ENCODE measurements at places on chromosomes 13 and 19. TPM values are rescaled to one million over a fixed set of nuclear protein-coding genes. Genes with fewer than 3 reads are reported as not detected.

DNA sequence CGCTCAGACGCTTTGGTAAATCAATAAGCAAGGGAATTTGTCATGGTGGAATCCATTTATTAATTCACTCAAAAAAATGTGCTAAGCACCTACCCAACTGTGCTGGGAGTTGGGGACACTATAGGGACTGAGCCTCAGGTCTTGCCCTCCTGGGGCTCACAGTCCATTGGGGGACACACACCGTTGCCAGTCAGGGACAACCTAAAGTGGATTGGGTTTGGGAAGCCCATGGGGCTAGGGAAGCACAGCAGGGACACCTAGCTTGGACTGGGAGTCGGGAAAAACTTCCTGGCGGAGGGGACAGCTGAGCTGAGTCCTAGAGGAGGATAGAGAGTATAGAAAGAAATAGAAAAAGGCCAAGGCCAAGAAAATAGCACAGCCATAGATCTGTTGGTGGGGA lies 8.5 kb downstream of the FOSB start:
- H3K27ac ChIP-seq: no peak overlapping the region

VMAC gene
- total RNA-seq: 25.3 TPM

DNA sequence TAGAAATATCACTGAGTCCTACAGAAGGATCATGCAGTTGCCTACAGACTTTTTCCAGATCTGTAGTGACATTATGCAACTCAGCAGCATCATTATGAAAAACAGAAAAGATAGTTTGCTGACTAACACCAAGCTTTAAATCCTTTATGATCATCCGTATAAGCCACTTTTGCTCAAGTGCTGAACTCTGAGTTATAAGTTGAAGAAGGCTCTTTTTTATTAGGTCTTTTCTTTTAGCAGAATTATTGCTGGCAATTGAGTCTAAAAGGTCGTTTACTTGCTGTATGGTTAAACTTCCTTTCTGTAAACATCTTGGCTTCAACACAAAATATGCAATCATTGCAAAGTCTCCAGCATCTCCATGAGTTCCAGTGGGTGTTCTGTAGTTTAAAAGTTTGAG lies 4.8 kb downstream of the LIG4 start:
- DNase-seq: no peak
- no peak overlapping the region for H3K27ac ChIP-seq
- H3K36me3 ChIP-seq: peaks cover 12% of the 10 kb centered on the region
- H3K4me3 ChIP-seq: no peak overlapping the region
- H3K4me1 ChIP-seq: peaks cover 7% of the 10 kb centered on the region

GRCh38 chr19:49210901-49211451 lies 53.4 kb downstream of the TRPM4 start:
- H3K4me3 ChIP-seq: no peak overlapping the region
- H3K4me1 ChIP-seq: peaks cover 11% of the 10 kb centered on the region
- no peak overlapping the region for H3K27ac ChIP-seq
- H3K27me3 ChIP-seq: peaks cover 3% of the 10 kb centered on the region
- no peaks in the 10 kb centered on the region for H3K36me3 ChIP-seq

TNFSF13B gene
- 1.8 TPM for total RNA-seq

- no peaks in the 10 kb centered on the region for H3K36me3 ChIP-seq
- H3K4me3 ChIP-seq: no peak overlapping the region
- H3K4me1 ChIP-seq: no peaks in the 10 kb centered on the region
- no peak for DNase-seq
- H3K27ac ChIP-seq: no peak overlapping the region
Measured at GRCh38 chr13:102195566-102196462, 206.0 kb downstream of the FGF14 start.

GRK1 gene
- total RNA-seq: not detected

DNA sequence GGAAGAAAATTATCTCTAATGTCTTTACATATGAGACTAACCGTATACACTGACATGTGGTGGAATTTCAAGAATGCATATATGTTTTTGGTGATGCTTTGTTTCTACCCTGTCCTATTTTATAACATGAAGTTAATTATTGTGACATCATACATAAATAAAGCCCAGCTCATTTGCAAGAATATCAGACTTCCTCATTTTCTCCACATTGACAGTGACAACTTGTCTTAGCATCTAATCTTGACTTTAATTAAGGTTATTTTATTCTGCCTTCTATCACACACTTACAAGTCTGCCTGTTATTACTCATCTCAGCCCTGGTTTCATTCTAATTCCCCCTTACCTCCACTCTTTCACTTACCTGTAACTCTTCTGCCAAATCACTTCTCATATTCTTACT lies 140.6 kb upstream of the STARD13 start:
- H3K27ac ChIP-seq: no peak overlapping the region
- no peaks in the 10 kb centered on the region for H3K4me1 ChIP-seq
- H3K36me3 ChIP-seq: no peaks in the 10 kb centered on the region
- no peak overlapping the region for H3K4me3 ChIP-seq
- H3K27me3 ChIP-seq: no peaks in the 10 kb centered on the region

- H3K4me3 ChIP-seq: no peak overlapping the region
- no peak for DNase-seq
- H3K27me3 ChIP-seq: no peaks in the 10 kb centered on the region
- no peak overlapping the region for H3K27ac ChIP-seq
- no peaks in the 10 kb centered on the region for H3K36me3 ChIP-seq
- H3K4me1 ChIP-seq: no peaks in the 10 kb centered on the region
Measured at GRCh38 chr13:57644106-57644505, 12.6 kb downstream of the PCDH17 start.

DNA sequence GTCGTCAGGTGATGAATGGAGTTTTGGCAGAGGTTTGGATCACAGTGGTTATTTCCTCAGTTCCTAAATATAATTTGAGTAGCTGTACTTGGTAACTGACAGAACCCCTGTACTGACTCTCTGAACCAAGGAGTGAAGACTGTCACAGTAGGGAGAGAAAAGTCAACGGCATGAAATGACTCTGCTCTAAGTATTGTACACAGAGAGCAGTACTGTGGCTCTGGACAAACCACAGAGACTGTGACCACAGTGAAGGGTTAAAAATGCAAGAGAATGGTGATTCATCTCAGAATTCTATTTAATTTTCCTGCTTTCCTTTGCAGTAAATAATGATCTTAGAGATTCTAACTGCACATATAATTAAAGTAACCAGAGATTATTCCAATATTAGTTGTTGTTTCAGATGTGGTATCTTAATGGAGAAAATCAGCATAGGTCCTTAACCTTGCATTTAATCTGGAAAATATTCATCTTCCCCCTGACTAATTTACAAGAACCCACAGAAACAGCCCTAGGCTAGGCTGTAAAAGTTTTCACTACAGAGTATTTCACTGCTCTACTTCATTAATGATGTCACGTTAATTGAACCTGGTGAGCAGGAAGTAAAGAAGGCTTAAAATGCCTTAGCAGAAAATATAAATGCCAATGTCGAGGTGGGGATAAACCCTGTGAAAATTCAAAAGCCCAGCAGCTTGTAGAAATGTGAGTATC lies 221.9 kb downstream of the LIG4 start:
- no peak overlapping the region for H3K4me3 ChIP-seq
- H3K4me1 ChIP-seq: no peaks in the 10 kb centered on the region
- no peaks in the 10 kb centered on the region for H3K27me3 ChIP-seq
- H3K27ac ChIP-seq: no peak overlapping the region

- no peaks in the 10 kb centered on the region for H3K36me3 ChIP-seq
- H3K27me3 ChIP-seq: no peaks in the 10 kb centered on the region
- peak overlapping the region; percentile 17 for H3K27ac ChIP-seq
- no peak for DNase-seq
- peak overlapping the region; percentile 2 for H3K4me3 ChIP-seq
Measured at GRCh38 chr19:12199757-12200419, 37.0 kb downstream of the ZNF136 start.

DNA sequence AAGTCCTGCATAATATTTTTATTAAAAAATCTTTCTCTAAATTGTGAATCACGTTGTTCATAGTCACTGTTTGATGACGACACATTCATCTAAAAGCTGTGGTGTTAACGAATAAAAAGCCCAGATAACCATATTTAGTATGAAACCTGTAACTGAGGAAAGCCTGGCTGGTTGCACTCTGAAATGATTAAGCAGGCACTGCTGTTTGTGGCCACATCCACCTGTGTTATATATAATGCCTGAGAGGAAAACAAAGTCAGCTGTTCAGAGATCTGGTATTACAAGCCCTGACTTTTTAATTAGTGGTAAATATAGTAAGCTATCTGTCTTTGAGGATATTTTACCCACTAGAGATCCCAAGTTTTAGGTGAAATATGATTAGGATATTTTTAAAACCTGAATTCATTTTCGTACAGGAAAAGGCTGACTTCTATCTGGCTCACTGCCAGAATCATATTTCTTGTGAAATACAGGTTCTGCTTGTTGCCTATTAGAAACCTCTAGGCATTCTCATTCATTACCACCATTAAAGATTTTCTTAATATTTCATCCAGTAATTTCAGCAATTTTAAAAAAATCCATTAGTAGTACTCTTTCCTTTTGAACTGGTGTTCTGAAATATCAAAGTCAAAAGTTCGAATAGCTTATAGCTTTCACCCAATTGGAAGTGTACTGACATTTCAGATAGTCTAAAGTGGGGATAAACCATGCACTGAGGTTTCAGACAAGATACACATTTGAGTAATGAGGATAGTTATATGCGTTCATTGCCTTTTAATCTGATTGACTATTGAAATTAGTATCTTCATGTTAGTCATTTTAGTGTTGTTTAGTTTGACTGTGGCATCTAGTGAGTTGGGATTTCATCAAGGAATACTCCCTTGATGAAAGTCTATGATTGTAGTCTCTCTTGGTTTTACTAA lies 79.7 kb downstream of the LMO7 start:
- H3K27ac ChIP-seq: no peak overlapping the region
- H3K27me3 ChIP-seq: no peaks in the 10 kb centered on the region
- no peaks in the 10 kb centered on the region for H3K36me3 ChIP-seq
- no peak for DNase-seq
- no peaks in the 10 kb centered on the region for H3K4me1 ChIP-seq
- no peak overlapping the region for H3K4me3 ChIP-seq

CFAP97D2 gene
- total RNA-seq: 0.52 TPM

- no peaks in the 10 kb centered on the region for H3K4me1 ChIP-seq
- H3K27ac ChIP-seq: no peak overlapping the region
- no peaks in the 10 kb centered on the region for H3K27me3 ChIP-seq
- no peak for DNase-seq
- no peak overlapping the region for H3K4me3 ChIP-seq
Measured at GRCh38 chr19:6412061-6412446, 12.6 kb downstream of the KHSRP start.

GRCh38 chr19:5960005-5961001 lies 17.6 kb downstream of the RANBP3 start:
- peak overlapping the region; percentile 86 for H3K27ac ChIP-seq
- H3K27me3 ChIP-seq: no peaks in the 10 kb centered on the region
- no peak for DNase-seq
- peaks cover 92% of the 10 kb centered on the region for H3K4me1 ChIP-seq
- H3K4me3 ChIP-seq: no peak overlapping the region

DNA sequence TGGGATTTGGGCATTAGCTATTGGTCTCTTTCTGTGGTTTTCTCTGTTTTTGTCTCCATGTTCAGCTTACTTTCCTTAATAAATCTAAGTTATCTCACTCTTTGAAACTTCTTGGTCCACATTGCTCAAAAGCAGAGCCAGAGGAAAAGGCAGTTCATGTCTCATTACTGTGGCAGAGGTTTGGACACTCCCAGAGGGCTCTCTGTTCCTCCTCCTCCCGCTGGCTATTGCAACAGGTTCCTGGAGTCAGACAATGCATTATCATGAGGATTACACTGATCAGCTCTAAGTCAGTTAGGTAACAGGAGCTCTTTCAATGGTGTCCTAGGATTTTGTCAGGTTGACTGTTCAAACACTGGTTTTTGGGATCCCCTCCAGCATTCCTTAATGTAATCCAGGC lies 298.8 kb downstream of the NDFIP2 start:
- no peaks in the 10 kb centered on the region for H3K27me3 ChIP-seq
- no peak for DNase-seq
- H3K27ac ChIP-seq: no peak overlapping the region
- no peaks in the 10 kb centered on the region for H3K36me3 ChIP-seq
- H3K4me3 ChIP-seq: no peak overlapping the region
- H3K4me1 ChIP-seq: no peaks in the 10 kb centered on the region

LSM14A gene
- 217 TPM for total RNA-seq

- peaks cover 7% of the 10 kb centered on the region for H3K4me1 ChIP-seq
- no peaks in the 10 kb centered on the region for H3K27me3 ChIP-seq
Measured at GRCh38 chr13:44459674-44460073, 86.0 kb downstream of the SERP2 start.

PSG3 gene
- not detected for total RNA-seq

DNA sequence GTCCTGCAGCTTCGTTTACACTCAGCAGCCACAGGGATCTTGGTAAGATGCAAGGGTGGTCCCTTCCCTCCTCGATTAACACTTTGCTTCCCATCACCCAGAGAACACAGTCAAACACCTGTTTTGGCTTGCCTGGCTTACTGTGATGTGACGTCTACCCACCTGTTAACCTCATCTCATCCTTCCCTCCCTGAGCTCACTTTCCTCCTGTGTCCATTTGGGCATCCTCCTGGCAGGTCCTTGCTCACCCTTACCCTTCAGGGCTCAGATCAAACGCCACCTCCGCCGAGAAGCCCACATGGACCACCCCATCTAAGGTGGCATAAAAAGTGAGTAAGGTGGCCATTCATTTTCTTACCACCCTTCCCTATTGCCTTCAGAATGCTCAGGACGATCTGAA lies 9.2 kb downstream of the FIZ1 start:
- H3K4me1 ChIP-seq: peaks cover 29% of the 10 kb centered on the region
- H3K36me3 ChIP-seq: peaks cover 14% of the 10 kb centered on the region
- no peak overlapping the region for H3K4me3 ChIP-seq
- no peak overlapping the region for H3K27ac ChIP-seq

- H3K27me3 ChIP-seq: peaks cover 5% of the 10 kb centered on the region
- H3K27ac ChIP-seq: no peak overlapping the region
- no peak overlapping the region for H3K4me3 ChIP-seq
- H3K4me1 ChIP-seq: peaks cover 4% of the 10 kb centered on the region
- H3K36me3 ChIP-seq: no peaks in the 10 kb centered on the region
Measured at GRCh38 chr13:28794396-28794795, 25.7 kb upstream of the MTUS2 start.

DNA sequence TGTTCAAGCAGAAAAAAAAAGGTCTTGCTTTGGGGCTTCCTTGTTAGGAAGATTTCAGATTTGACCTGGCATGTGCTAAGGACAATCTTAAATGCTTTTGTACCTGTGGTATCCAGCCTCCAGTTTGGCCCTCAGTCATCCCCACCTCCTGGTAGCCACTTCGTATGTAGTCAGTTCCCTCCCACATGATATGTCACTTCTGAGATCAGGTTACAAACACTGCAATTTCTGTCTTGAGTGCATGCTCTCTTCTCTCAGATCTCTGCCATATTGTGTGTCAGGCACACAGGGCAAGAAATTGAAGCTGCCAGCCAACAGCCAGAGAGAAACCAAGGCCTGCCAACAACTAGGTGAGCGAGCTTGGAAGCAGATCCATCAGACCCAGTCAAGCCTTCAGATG lies 60.3 kb upstream of the STARD13 start:
- H3K36me3 ChIP-seq: no peaks in the 10 kb centered on the region
- no peaks in the 10 kb centered on the region for H3K4me1 ChIP-seq
- H3K27ac ChIP-seq: no peak overlapping the region
- DNase-seq: no peak
- H3K4me3 ChIP-seq: no peak overlapping the region

DNA sequence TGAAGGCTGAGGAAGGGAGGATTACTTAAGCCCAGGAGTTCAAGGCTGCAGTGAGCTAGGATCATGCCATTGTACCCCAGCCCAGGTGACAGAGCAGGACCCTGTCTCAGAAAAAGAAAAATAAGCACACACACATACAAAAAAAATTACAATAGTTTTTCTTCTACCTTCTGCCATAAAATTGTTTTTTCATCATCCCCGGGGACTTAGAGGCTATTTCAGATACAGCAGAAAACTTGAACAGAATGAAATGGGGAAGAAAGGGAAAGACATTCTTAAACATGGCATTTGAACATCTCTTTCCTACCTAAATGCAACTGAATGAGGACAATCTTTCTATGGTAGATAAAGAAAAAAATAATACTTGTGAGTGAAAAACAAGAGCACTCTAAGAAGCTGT lies 109.1 kb downstream of the KCTD12 start:
- DNase-seq: no peak
- H3K27ac ChIP-seq: no peak overlapping the region
- no peak overlapping the region for H3K4me3 ChIP-seq
- H3K36me3 ChIP-seq: no peaks in the 10 kb centered on the region

NKPD1 gene
- total RNA-seq: 0.91 TPM

Data from CD4-positive, alpha-beta T cell (primary cell).